ENCODE measurements at places on chromosomes 13 and 19. TPM values are rescaled to one million over a fixed set of nuclear protein-coding genes. Genes with fewer than 3 reads are reported as not detected.

The RPL36 gene
- 761 TPM for total RNA-seq

DNA sequence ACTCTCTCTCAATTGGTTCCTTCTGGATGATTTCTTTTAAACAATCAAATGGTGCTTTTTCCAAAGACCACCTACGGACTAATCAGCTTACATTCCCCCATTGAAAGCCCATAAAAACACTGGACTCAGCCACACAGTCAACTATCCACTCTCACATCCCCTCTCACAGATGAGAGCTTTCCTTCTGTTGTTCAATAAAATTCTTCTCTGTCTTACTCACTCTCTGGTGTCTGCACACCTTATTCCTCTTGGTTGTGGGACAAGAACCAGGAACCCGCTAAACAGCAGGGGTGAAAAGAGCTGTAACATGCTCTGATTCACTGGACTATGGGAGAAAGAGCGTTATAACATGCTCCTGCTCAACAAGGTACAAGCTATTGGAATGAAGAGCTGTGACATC, 2896.2 kb downstream of the PCDH9 start:
- no peak for DNase-seq

The CBLC gene
- 0.13 TPM for total RNA-seq

The SULT2A1 gene
- not detected for total RNA-seq

The AKT2 gene
- total RNA-seq, result 23.1 TPM

DNA sequence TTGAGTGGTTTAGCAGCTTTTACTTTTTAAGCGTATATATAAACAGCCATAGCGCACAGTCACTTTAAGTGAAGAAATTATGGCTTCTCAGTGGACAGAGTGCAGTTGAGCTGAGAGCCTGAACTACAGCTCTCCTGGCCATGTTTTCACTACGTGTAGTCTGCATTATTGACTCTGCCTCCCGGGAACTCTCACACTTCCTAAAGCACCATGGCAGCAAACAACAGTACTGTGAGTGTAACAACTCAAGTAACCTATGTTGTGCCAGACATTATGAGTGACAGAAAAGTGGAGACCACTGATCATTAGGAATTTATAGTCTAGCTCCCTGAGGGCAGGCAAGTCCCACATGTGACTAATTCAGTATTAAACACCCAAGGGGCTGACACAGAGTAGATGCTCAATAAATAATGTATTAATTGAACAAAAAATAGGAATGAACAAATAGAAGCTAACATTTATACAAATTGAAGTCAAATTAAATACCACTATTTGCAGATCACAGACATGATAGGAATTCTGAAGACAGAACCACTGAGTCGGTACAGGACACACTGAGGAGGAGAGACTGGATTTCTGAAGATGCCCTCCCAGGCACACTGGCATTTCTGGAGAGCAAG, 19.7 kb downstream of the EFNB2 start:
- no peak for DNase-seq

DNA sequence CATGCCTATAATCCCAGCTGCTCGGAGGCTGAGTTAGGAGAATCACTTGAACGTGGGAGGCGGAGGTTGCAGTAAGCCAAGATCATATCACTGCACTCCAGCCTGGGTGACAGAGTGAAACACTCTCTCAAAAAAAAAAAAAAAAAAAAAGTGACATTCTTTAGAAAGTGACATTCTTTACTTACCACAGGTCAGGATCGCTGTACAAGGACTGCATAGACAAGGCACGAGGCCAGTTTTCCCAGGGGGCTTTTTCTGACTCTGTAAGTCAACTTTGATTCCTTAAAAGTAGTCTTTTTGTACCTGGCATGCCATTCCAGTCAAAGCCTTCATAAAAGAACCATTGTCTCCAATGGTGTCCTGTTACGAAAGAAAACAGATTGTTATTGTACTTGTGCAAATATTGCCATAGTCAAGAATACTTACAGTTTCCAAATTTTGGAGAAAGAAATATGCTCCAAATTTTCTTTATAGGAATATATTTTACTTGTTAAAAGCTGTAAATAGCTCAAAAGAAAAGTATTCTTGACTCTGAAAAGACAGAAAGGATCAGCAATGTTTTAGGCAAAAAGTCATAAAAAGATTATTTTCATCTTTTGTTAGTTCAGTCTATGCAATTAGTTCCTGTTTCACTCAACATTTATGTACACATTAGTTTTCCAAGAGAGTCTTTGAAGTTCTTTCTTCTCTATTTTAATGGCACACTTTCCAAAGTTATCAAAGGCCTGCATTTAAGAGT, 39.3 kb downstream of the CEACAM1 start:
- no peak for DNase-seq

- DNase-seq, result peak; percentile 19
Measured at GRCh38 chr19:32869966-32870573, 503 bp upstream of the SLC7A9 start.

DNA sequence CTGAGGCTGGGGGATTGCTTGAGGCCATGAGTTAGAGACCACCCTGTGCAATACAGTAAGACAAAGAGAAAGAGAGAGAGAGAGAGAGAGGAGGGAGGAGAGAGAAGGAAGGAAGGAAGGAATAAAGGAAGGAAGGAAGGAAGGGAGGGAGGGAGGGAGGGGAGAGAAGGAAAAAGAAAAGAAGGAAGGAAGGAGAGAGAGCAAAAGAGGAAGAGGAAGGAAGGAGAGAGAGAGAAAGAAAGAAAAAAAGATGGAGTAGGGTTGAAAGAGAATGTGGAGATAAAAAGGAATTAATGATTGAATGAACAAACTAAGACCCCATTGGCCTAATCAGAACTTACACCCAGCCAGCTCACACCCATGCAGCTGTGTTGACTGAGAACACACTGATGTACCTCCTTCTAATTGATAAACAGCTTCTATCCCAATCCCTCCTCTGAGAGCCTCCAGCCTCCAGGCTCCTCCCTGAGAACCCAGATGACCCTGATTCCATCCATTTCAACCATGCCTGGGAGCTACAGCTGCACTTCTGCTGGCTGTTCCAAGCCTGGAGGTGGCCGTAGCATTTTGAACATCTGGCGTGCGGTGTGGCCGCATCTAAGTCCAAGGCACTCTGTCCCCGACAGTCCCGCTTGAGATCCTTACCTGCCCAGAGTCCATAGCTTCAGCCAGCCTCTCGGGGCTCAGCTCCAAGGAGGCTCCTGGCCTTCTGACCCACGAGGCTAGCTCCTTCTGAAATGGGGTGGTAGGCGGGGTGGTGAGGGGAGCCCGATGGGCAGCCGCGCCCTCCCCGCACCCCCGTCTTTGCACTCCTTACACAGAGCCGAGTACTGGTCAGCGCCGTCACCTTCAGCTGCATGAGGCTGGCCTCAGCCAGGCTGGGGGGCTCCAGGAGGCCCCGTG, 1.1 kb downstream of the PRODH2 start:
- no peak for DNase-seq

DNA sequence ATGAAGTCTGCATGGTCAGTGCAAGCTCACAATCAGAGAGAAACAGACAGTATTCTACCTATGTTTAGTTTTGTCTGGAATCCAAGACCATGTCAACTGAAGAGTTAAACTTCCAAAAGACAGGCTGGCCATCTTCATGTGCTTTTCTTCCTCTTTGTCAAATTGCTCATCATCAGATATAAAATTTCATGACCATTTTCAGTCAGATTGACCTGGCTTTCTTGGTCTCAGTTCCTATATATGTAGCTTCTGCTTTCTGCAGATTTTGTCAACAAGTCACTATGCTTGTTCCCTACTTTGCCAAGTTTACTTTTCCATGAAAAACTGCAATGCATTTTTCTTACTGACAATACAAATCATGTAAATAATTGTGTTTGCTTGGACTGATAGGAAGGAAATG, 13.9 kb downstream of the SLC46A3 start:
- no peak for DNase-seq

The ERICH6B gene
- total RNA-seq, result not detected

GRCh38 chr19:16442386-16443276, 29.1 kb downstream of the EPS15L1 start:
- DNase-seq, result no peak

DNA sequence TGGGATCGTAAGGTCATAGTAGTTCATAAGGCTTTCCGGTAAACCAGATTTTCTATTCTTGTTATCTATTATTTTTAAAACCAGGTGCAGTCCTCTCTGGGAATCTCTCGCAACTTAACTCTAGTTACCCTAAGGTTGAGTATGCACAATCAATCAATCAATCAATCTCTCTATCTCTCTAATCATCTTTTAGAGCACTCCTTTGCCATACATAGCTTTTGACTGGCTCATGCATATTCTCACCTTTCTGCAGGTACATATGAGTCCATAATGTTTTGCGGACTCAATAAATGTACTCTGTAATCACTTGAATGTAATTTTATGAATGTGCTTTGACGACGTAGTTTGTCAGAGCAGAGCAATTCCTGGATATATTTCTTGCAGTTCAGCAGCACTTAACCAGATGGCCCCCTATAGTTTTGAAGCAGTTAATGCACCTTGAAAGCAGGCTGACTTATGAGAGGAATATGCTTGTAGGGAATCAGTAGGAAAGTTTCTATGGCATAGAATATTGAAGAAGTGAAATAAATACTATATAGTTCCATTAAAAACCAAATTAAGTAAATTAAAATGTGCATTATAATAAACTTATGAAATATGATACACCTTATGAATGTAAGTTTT, 524.7 kb downstream of the GPC5 start:
- no peak for DNase-seq

The PLIN4 gene
- total RNA-seq, result 0.64 TPM

DNA sequence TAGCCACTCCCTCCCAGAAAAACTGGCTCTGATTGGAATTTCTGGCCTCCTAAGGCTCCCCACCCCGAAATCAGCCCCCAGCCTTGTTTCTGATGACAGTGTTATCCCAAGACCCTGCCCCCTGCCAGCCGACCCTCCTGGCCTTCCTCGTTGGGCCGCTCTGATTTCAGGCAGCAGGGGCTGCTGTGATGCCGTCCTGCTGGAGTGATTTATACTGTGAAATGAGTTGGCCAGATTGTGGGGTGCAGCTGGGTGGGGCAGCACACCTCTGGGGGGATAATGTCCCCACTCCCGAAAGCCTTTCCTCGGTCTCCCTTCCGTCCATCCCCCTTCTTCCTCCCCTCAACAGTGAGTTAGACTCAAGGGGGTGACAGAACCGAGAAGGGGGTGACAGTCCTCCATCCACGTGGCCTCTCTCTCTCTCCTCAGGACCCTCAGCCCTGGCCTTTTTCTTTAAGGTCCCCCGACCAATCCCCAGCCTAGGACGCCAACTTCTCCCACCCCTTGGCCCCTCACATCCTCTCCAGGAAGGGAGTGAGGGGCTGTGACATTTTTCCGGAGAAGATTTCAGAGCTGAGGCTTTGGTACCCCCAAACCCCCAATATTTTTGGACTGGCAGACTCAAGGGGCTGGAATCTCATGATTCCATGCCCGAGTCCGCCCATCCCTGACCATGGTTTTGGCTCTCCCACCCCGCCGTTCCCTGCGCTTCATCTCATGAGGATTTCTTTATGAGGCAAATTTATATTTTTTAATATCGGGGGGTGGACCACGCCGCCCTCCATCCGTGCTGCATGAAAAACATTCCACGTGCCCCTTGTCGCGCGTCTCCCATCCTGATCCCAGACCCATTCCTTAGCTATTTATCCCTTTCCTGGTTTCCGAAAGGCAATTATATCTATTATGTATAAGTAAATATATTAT, 6.1 kb downstream of the FOSB start:
- no peak for DNase-seq

The YJEFN3 gene
- total RNA-seq, result 0.25 TPM

DNA sequence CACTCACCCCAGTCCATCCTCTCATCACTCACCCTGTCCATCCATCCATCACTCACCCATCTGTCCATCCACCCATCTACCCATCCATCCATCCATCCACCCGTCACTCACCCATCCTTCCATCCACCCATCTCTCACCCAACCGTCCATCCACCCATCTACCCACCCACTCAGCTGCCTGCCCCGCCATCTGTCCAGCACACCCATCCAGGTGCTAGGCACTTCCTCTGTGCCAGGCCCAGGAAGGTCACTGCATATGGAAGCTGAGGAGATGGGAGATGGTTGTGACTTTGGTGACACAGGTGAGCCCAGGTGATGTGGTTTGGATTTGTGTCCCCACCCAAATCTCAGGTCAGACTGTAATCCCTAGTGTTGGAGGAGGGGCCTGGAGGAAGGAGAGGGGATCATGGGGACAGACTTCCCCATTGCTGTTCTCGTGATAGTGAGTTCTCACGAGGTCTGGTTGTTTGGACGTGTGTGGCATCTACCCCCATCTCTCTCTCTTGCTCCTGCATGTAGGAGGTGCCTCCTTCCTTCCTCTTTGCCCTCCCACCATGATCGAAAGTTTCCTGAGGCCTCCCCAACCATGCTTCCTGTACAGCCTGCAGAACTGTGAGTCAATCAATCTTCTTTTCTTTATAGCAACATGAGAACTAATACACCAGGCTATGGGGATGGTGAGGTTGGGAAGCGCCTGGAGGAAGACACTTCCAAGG, 15.9 kb upstream of the C13orf46 start:
- DNase-seq, result no peak

The OR10H1 gene
- not detected for total RNA-seq

The MIDN gene
- 7.0 TPM for total RNA-seq

DNA sequence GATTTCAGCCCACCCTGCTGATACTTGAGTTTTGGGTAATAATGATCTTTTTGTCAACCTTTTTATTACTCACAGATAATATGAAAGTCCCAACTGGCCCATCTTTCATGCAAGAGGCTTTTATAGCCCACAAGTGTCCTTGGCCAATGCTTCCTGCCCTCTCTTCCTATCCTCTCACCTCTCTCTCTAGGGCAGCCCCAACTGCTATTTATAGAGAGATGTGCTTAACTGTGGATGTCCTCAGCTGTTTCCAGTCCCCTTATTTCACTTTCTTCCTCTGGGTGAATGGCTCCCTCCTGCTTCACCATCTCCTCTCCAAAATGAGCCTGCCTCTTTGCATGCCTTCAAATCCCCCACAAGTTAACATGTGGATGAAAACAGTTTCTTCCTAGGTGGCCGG, 27.4 kb downstream of the ARHGEF7 start:
- DNase-seq, result no peak

The CYP2F1 gene
- total RNA-seq, result not detected

DNA sequence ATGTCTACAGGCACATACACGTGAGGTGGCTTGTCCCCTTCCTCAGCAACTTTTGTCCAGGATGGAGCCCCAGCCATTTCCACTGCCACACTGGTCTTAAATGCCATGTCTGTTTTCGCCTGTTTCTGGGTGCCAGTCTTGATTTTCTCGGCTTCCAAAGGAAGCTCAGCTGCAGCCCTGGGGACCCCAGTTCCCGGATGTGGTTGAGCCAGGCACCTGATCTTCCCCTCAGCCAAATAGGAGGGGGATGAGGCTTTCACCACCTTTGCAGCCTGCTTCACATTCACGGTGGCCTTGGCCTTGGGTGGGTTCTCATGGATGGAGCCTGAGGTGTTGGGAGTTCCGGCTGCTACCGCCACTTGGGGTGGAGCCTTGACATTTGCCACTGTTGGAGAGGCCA, 8.7 kb downstream of the IQCN start:
- DNase-seq, result no peak

The KLK3 gene
- not detected for total RNA-seq
